ENCODE measurements at places on chromosomes 16 and 17.

DNA sequence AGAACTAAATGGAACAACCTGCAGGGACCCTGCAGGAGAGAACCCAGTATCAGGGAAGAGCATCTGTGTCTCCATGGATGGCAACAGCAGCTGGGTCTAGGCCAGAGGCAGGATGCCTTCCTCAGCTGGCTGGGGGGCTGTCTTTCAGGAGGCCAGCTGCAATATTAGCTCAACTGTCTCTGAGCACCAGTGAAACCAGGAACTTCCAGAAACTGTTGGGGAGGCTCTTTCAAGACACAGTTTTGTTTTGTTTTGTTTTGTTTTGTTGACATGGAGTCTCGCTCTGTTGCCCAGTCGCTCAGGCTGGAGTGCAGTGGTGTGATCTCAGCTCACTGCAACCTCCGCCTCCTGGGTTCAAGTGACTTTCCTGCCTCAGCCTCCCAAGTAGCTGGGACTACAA is 7.6 kb downstream of the GPR142 start:
- DNase-seq: peak; percentile 79

- no peak for DNase-seq
Measured at GRCh38 chr17:76370261-76370993, 14.0 kb upstream of the SPHK1 start.

DNA sequence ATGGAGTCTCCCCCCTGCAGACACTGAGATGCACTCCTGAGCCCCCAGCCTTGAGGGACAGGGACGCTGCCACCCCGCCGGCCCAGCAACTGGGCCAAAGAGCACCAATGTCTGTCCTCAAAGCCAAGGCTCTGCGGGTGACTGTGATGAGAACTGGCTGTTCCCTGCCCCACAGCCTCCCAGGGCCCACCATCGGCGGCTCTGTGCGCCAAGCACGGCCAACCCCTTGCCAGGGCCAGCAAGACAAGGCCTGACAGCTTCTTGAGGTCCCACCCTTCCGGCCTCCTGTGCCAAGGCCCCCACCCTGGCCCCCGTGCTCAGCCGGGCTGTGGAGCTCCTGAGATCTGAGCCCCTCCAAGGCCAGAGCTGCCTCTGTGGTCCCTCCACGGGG is 34.2 kb upstream of the PABPN1L start:
- no peak for DNase-seq

- DNase-seq: no peak
Measured at GRCh38 chr17:67671493-67671892, 46.2 kb upstream of the NOL11 start.

- DNase-seq: no peak
Measured at GRCh38 chr16:50360779-50361178, 8.0 kb downstream of the BRD7 start.

GRCh38 chr16:10646581-10647263 is 48.0 kb downstream of the TEKT5 start:
- no peak for DNase-seq

DNA sequence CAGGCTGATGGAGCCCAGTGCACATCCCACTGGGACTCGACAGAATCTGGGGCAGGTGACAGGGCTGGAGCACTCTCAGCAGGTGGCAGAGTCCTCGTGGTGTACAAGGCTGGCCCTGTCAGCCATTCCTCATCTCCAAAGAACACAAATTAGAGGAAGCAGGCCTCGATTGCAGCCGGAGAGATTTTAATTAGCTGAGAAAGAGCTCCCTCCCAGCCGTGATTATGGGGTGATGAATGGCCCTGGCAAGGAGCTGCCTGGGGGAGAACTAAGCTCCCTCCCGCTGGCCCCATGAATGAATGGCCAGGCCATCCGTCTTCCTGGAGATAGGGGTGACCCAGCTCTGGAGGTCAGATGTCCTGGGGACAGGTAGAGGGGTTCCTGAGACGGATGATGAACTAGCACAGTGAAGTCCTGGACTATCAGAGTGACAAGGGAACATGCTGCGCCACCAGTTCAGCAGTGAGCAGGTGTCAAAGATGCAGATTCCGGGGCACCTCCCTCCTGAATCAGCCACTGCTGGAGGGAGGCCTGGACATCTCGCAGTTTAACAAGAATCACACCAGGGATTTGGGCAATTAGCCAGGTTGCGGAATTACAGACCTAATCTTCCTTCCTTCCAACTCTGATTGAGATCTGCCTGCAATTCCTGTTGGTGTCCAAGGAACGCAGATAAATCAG is 35.5 kb downstream of the PIMREG start:
- DNase-seq: no peak

DNA sequence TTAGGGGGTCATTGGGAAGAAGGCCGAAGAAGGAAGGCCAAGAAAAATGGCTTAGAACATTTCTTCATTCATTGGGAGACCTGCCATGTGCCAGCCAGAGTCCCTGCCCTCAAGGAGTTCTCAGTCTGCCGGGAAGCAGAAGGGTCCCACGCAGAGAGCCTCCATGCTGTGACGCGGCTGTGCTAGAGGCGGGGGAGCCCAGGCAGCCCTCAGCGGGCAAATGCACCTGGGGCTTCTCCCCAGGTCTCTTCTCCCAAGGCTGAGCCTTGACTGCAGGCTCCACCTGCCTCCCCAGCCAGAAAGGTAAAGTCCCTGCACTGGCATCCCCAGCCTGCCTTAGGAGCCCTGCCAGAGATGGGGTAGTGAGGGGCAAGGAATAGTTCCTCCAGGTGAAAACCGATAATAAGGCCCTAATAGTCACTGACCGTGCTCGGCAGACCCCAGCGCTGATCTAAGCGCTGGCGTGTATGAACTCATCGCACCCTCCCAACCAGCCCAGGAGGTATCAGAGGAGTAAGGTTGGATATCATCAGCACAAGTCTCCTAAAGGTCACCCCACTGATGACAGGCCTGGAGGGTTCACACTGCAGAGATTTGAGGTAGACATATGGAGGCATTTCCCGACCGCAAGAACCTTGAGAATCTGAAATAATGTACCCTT is 6.0 kb upstream of the CDR2L start:
- DNase-seq: no peak

DNA sequence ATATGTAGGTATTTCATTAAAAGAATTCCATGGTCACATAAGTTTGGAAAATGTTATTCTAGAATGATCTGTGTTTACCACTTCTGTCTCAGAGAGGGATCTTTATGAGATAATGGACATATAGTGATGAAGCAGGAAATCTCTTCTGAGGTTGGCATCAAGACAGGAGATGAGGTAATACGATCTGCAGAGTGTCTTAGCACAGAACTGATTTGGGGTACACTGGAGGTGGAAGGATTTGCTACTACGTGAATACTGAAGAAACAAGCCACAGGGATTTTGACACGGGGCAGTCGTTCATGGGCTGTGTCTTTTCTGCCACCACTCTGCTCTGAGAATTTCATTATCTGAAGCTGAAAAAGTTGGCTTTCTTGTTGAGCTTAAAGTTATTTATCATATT is 5.5 kb downstream of the CBFB start:
- no peak for DNase-seq

DNA sequence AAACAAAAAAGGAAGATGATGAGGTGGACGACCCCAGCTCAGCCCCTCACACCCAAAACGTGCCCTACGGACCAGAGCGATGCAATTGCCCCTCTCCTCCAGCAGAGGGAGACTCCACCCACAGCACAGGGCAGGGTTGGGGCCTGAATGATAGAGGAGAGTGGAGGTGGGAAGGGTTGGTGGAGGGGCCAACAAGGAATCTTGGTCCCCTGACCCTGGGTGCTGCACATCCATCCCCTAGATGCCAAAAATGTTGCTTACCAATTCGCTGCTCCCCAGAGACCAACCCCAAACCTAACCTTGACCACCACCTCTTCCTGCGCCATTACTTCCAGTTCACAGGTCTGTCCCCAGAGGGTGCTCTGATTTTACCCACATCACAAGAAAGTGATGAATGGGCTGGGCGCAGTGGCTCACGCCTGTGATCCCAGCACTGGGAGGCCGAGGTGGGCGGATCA is 12.9 kb downstream of the P2RX5 start:
- DNase-seq: peak; percentile 46

DNA sequence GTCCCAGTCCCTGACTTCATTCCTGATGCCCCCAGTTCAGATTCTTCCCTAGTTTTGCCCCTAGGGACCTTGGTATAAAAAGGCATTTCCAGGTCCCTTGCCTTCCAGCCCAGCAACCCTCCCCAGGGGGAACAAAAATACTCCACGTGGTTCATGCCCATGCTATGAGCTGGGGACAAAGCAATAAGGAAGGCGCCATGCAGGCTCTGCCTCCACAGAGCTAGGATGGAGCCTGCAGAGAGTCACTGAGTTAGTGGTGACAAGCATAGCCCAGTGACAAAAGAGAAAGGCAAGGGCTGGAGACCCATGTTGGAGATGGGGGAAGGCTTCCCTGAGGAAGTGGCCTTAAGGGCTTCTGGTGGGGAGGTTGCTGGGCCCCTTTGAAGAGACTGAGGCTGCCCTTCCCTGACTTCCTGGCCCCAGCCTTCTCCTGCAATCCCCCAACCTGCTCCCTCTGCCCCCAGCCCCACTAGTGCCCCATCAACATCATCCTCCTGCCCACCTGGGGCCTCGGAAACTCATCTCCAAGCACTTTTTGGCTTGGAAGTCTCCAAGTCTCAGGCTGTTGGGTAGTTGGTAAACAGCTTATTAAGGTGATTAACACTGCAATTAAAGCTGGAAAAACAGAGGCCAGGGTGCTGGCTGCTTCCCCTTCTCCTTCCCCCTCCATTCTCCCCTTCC is 9.6 kb downstream of the DLX3 start:
- no peak for DNase-seq

DNA sequence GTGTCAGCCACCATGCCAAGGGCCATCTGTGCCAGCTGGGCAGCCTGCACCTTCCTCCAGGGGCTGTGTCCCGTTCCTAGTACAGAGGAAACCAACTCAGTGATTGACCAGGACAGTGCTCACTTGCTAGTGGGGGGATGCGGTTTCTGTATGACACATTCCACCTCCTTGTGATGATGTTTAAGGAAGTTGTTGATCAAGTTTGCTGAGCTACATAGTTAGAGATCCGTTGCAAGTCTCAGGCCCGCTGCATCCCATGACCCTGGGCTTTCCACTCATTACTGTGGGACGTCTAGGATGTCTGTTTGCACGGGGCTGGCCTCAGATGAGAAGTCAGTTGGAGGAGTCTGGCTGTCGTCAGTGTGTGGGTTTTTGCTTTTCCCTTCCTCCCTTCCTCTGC is 33.6 kb downstream of the RNF213 start:
- peak; percentile 80 for DNase-seq

DNA sequence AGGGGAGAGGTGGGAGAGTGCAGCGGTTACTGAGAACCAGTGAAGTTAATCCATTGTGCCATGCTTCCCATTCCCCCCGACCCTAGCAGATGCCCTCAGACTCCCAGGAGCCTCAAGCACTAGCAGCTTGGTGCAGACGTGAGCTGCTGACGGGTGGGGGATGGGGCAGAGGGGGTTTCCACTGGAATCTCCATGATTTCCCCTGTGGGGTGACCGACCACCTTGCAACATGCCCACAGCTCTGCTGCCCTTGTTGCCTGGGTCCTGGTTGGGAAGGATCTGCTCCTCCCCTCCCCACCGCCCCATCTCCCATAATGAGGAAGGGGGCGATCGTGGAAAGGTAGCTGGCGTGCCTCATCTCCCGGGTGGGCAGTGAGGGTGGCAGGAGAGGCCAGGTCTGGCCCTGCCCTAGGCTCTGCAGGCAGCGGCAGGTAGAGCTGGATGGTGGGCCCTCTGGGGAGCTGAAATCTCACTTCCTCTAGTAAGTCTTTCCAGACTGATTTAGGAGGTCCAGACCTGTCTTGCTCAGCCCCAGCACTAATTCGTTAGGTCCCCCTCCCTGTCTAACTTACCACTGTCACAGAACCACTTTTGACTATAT is 9.6 kb downstream of the FLOT2 start:
- no peak for DNase-seq

GRCh38 chr16:89330177-89330856 is 112.8 kb downstream of the ZNF778 start:
- no peak for DNase-seq

DNA sequence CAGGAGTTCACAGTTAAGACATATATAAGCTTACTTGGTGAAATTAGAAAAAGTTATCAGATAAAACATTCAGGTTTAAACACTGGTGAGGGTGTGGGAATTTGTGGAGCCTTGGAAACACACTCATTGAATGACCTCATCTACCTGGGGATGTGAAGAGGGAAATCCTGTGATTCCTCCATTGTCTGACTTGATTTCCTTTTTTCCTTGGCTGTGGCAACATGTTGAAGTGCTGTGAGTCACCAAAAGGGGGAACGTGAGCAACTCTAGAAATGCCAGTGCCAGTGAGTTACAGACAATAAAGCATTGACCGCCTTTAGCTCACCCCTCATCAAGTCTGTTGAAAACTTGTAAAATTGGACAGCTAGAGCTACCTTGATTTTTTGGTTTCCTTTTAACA is 1.8 kb downstream of the HMOX2 start:
- peak; percentile 32 for DNase-seq

DNA sequence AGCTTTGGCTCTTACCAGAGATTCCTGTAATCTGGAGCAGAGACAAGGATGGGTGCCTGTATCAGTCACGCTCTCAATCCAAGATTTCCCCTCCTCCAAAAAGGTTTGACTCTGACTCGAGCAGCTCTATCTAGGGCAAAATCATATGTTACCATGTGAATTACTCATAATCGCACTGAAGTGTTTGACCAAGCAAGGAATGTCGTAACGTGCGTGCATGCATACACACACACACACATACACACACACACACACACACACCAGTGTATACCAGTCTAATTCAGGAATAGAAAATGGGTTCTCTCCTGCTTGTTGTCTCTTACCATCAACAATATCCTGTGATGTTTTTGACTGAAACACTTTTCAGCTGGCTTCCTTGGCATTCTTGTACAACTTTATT is 835.1 kb downstream of the KCNJ2 start:
- DNase-seq: no peak

DNA sequence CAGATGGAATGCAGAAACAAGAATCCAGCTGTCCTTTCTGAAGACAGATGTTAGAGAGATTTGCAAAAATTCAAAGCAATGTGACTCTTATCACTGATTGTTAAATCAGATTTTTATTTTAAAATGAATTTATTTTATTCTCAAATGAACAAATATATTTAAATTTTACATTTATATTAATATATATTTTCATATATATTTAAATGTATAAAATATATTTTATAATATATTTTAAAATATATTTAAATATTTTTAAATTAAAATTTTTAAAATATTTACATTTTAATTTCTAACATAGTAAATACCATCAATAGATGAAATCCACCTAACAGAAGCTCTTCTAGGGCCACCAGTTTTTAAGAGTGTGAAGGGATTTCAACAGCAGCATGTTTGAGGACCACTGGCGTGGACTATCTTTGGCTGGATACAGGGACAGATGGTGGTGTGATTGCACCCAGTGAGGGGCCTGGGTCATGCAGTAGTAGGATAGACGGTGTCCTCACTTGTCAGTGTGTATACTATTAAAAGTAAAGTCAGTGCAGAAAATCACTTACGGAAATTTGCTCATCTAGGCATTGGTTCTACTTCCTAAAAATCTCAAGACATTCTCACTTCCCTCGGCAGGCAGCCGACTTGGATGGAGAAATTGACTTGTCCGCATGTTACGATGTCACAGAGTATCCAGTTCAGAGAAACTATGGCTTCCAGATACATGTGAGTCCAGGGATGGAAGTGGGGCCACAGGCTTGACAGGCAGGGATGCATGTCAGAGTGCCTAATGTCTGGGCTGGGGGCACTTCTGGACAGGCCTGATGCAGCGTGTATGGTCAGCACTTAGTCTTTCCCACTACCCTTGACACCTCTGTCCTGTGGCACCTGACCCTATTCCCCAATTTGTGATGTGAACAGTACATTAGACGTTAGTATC is 56.3 kb downstream of the PLD6 start:
- peak; percentile 93 for DNase-seq

- DNase-seq: no peak
Measured at GRCh38 chr16:733382-734207, 6.7 kb downstream of the HAGHL start.

- DNase-seq: peak; percentile 24
Measured at GRCh38 chr17:70099884-70100283, 24.9 kb downstream of the KCNJ16 start.
